Motor neuron (in vitro differentiated cells): ENCODE measurements at places on chromosomes 6 and 20. TPM values are rescaled to one million over a fixed set of nuclear protein-coding genes. Genes with fewer than 3 reads are reported as not detected.

GRCh38 chr6:159646116-159646515, 46.9 kb downstream of the SOD2 start:
- ATAC-seq, result no peak

GRCh38 chr6:73443555-73443954, 8.5 kb downstream of the CGAS start:
- no peak for ATAC-seq

DNA sequence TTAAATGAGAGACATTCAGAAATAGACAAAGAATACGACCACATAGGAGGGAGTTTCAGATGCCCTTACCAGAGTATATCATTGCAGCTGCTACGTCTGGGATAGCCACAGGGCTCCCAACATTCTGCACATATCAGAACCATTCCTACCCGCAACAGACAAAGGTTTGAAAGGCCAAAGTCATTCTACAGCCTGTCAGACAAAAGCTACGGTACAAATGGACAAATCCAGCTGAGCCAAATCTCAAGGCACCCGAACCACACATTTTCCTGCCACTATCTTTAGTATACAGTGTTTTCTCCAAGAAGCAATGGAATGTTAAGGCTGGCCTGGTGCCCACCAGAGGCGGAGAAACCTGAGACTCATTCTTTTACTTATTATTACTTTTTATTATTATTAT, 30.5 kb upstream of the LYRM2 start:
- ATAC-seq, result no peak

DNA sequence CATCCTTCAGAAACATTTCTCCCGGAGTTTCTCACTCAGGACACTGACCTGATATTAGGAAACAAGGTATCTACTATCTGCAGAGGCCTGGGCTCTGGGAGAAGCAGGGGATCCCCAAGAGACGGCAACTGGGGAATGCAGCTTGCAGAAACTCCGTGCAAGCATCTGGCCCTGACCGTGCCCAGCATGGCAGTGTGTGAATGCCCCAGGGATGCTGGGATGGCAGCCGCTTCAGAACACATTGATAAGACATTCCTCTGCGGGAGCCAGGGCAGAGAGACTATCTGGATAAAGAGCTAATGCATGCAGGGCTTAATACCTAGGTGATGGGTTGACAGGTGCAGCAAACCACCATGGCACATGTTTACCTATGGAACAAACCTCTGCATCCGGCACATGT, 55.4 kb downstream of the NFATC2 start:
- no peak for ATAC-seq

- no peak for ATAC-seq
Observed at GRCh38 chr20:1654996-1655395, 2.6 kb downstream of the SIRPG start.

- no peak for ATAC-seq
Observed at GRCh38 chr20:35215066-35215956, 11.2 kb upstream of the MMP24 start.

GRCh38 chr6:8743170-8743745, 307.9 kb upstream of the SLC35B3 start:
- no peak for ATAC-seq

DNA sequence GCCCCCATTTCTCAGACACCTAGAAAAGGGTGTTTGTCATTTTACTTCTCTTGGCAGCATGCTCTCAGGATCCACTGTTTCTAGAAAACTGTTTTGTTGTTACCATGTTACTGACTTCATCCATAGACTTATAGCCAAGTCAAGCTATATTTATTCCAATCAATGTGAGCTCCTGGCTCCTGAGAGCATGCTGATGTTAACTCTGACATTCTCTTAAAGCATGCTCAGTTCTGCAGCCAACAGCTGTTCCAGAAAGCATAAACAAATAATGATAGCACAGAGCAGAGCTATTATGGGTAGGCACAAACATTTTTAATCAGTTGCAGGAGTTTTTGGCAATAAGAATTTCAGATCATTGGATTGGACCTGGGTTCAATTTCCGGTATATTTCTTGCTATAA, 92.4 kb upstream of the CEP85L start:
- ATAC-seq, result no peak

GRCh38 chr6:121760191-121760590, 324.7 kb downstream of the GJA1 start:
- no peak for ATAC-seq

DNA sequence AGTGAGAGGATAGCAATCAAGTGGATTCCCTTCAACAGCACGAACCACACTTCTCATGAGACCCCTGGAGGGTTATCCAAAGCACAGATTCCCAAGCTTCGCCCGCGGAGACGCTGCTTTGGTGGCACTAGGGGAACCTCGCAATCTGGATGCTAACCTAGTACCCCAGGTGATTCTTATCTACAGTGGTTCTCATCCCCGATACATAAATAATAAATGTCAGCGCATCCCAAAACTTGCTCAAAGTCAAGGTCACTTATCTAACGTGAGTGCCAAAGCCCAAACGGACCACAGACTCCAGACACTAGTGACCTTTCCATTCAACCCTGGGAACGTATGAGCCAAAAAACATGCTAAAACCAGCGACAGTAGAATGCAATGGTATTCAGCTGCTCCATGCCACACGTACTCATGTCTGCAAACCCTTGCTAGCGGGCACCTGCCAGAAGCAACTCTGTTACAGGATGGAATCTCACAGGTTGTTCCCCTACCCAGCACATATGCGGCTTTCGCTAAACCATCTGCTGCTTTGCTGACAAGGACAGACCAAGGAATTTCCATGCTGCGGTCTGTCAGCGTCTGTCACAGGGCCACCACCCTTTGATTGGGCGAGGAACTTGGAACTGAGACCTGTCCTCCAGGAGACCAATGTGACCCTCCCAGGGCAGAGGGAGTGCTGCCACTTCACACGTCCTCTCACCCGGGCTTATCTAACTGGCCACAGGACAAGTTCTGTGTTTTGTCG, 16.8 kb downstream of the MYLK4 start:
- peak; percentile 7 for ATAC-seq

- no peak for ATAC-seq
Observed at GRCh38 chr20:59864726-59865125, 68.7 kb downstream of the SYCP2 start.

LHFPL5 gene
- total RNA-seq, result 0.33 and 0.44 TPM in 2 replicates

TAGAP gene
- total RNA-seq, result 0.27 and 0.38 TPM in 2 replicates
